GOT3 (cell line): ENCODE measurements at places on chromosomes 7 and 10.

- DNase-seq: no peak
Measured at GRCh38 chr10:131258256-131258655, 53.3 kb downstream of the TCERG1L start.

DNA sequence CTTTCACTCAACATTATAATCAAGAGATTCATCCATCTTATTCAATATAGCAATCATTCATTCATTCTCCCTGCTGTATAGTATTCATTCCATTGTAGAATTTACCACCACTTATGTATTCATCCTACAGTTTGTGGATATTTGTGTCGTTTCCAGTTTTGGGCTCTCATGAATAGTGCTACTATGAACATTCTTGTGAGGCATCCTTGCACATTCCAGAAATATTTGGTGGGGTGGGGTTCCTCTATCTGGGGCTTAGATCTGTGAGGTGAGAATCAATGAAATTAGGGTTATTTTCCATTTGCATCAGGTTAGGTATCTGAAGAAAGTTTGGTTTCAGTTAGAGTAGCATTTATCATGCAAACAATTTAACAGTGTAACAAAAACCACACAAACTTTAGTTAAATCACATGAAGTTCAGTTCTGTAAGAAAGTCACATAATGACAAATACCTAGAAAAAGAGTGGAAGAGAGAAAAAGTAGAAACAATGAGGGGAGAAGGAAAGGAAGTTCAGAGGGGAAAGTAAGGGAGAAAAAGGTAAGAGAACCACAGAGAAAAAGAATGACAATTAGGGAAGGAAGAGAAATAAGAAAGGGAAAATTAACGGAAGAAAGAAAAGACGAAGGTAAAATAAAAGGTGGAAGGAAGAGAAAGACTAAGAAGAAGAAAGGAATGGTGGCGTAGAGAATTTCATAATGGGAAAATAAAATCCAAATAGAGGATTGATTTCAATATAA is 25.3 kb upstream of the CBLL1 start:
- no peak for DNase-seq

DNA sequence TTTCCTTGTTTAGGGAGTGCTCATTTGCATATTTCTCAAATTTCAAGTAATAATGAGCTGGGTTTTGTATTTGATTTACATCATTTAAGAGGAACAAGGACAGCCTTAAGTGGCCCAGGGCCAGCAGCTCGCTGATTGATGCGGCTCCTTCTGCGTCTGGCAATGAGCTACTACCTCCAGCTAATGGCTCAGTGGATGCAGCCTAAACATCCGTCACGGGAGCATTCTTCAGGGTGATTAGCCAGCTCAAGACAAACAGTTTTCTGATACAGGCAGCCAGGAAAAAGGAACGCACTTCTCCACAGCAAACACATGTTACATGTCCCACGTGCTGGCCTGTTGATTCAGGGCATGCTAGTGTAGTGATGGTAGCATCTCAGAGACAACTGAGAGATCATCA is 169.3 kb upstream of the TCERG1L start:
- no peak for DNase-seq

GRCh38 chr7:1659696-1660095 is 10.4 kb upstream of the ELFN1 start:
- no peak for DNase-seq

DNA sequence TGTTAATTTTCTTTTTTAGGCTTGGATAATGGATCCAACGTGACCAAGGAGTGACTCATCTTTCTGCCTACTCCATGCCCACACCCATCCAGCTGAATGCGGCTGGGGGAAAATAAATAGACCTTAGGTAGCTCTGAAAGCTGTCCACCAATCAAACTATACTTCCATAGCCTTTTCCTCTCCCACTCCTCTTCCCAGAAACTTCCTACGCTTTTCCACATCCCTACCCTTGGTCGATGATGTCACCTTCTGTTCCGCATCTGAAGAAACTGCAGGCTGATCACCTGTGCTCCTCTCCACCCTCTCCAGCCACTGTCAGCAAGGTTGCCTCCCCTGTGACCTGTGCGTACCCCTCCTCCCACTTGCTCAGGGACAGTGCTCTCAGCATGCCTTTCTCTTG is 359.8 kb upstream of the KLF6 start:
- no peak for DNase-seq

DNA sequence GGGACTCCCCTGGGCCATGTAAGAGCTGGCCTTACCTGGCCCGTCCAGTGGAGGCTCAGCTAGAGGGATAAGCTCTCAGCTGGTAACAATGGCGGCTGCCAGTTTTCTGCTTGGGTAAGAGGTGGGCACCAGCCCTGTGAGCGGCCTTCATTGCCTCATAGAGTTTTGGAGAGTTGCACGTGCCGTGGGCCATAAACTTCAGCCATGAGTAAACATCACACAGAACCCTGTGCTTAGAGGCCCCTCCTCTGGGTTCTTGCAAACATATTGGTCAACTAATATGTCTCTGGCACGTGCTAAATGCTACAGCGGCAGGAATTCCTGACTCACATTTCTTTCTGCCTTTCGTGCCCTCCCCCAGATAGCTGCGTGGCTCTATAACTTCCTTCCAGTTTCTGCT is 103.9 kb upstream of the LEP start:
- no peak for DNase-seq

DNA sequence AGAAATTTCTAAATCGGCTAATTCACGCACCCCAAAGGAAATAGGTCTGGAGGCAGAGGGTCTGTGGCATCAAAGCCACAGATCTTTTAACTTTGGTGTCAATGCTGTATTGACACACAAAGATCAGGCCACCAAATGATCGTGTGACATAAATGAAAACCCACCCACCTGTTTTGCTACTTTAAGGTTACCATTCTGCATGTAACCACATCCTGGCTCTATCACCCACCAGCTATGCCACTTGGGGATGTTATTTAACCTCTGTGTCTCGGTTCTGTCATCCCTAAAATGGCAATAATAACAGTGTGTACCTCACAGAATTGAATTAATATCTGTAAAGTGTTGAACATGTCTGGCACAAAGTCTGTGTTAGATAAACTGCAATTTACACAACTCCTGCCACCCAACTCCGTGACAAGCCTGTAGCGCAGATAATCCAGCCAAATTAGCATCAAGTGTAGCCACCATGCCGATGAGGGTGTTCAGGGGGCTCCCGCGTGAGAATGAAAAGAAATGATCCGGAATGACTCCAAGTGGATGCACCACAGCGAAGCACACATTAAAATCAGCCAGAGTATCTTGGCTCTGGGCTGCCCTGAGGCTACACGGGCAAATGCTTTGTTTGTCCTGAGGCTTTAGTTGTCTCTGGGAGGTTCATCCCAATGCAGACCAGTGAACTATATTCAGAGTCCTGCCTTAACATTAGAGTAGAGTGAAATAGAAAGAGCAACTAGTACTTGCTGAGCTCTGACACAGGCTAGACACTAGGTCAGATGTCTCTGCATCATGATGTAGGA is 158.4 kb upstream of the NEBL start:
- DNase-seq: no peak

GRCh38 chr10:94493463-94493862 is 52.1 kb upstream of the HELLS start:
- DNase-seq: no peak

GRCh38 chr7:140035400-140036223 is 27.1 kb downstream of the PARP12 start:
- DNase-seq: no peak

- DNase-seq: no peak
Measured at GRCh38 chr10:31070691-31071090, 39.0 kb upstream of the ZNF438 start.

GRCh38 chr7:18916826-18917225 is 200.6 kb downstream of the TWIST1 start:
- no peak for DNase-seq
